ENCODE measurements at places on chromosomes 16 and 17. TPM values are rescaled to one million over a fixed set of nuclear protein-coding genes. Genes with fewer than 3 reads are reported as not detected.

TAC4 gene
- not detected for total RNA-seq

GDPD3 gene
- total RNA-seq: 3.2 TPM

- DNase-seq: no peak
Observed at GRCh38 chr16:30470170-30470512, 2.4 kb upstream of the ITGAL start.

DNA sequence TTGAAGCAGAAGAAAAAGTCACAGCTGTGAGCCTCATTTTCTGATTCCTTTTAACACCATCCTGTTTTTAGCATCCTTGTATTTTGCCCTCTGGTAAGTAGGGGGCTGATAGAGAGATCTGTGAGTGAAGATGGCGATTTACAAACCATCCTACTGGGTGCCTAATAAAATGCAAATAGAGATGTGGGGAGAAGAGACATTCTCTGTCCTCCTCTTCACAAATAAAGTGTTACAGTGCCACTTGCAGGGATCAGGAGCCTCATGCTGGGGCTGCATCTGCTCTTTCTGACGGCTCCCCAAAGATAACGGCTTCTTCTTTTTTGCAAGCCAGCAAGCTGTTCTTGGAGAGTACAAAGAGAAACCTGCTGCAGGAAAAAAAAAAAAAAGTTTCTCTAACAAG is 418.6 kb downstream of the TOX3 start:
- DNase-seq: no peak

DNA sequence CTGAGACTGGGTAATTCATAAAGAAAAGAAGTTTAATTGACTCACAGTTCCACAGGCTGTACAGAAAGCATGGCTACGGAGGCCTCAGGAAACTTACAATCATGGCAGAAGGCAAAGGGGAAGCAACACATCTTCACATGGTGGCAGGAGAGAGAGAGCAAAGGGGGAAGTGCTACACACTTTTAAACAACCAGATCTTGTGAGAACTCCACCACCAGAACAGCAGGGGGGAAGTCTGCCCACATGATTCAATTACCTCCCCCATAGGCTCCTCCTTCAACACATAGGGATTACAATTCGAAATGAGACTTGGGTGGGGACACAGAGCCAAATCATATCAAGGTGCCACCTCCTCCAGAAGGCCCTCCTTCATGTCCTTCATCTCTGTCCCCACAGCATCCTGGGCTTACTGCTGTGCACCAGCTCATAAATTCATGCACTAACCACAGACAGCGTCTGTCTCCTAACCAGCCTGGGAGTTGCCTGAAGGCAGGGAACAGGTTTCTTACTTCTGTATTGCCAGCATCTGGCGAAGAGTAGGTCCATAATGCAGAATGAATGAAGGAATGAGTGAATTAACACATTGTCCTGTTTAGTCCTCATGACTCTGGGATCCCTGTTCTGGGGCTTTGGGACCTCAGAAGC is 74.4 kb downstream of the WSB1 start:
- no peak for DNase-seq

GRCh38 chr17:65037157-65037556 is 19.4 kb downstream of the GNA13 start:
- DNase-seq: no peak

ABAT gene
- 2.1 TPM for total RNA-seq

C17orf67 gene
- 1.8 TPM for total RNA-seq

GRCh38 chr16:50037662-50038220 is 12.7 kb downstream of the CNEP1R1 start:
- no peak for DNase-seq

DNA sequence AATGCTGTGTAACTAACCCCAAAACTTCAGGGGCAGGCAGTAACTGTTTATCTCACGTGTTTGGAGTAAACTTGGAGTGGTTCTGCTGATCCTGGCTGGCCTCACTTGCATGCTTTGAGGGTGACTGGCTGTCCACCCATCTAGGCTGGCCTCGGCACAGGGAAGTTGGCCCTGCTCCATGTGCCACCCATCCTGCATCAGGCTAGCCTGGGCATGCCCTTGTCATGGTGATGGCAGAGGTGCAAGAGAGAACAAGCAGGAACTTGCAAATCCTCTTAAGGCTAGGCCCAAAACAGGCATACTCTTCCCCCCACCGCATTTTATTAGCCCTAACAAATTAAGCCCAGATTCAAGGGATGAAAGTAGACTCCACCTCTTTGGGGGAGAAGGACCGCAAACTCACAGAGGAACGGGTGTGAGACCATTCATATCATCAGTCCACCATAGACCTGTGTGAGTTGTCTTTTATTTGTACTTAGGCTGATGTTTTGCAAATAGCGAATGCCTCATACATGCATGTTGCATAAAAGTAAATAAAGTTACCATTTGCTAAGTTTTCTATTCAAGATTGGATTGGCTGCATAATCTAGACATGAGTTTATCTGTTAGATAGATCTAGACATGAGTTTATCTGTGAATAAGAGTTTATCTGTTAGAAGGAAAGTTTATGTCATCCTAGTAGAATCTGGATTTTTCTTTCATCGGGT is 221.0 kb downstream of the CCDC182 start:
- DNase-seq: no peak

DNA sequence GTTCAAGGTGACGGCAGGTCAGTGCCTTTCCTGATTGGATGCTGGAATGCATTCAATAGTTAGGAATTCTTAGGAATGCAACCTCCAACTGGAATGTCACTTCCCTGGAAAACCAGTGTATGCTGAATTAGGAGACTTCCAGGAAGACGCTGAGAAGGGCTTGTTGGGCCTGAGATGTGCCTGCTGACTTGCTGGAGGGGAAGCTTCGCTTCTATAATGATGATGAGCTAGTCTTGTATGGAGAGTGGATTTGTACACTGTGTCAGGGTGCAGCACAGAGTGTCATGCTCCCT is 45.6 kb downstream of the SMPD3 start:
- peak; percentile 20 for DNase-seq

DNA sequence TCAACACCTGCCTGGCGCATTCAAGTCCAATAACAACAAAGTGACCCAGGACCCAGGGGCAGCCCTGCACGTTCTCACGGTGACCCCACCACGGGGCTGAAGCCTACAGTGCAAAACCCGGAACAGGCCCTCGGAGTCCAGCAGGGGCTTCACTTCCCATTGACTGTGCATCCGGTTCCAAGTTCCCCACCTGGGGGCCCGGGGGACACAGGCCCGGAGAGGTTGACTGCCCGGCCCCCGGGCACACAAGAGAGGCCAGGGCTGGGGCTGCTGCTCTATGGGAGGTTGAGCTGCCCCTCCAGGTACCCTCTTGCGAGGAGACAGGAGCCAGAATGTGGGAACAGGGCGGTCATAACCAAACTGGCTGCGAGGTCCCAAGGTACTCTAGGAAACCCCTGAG is 31.3 kb downstream of the ENGASE start:
- DNase-seq: no peak

HSF4 gene
- 15.7 TPM for total RNA-seq

KRT222 gene
- not detected for total RNA-seq

DNA sequence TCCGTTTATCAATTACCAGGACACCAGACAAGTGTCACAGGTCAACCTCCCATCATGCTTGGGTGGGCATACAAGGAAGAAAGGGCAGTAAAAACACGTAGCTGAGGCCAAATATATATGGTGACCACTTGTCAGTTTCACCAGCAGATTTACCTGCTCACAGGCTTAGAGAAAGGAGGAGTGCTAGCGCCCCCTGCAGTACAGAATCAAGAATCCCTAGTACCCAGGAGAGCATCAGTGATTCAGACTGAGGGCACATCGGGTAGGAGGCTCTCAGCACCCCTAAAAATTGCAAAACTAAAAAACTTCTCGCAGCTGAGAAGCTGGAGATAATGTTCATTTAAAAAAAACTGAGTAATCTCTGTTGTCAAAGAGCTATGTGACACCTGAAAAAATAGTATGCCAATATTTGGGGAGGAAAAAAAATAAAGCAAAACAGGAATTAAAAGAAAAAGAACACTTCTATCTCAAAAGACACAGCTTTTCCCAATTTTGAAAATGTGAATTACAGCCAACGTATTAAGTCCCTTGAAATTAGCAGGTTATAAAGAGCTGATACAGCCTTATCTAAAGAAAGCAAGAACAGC is 21.2 kb upstream of the MON1B start:
- no peak for DNase-seq

RCVRN gene
- not detected for total RNA-seq

DNA sequence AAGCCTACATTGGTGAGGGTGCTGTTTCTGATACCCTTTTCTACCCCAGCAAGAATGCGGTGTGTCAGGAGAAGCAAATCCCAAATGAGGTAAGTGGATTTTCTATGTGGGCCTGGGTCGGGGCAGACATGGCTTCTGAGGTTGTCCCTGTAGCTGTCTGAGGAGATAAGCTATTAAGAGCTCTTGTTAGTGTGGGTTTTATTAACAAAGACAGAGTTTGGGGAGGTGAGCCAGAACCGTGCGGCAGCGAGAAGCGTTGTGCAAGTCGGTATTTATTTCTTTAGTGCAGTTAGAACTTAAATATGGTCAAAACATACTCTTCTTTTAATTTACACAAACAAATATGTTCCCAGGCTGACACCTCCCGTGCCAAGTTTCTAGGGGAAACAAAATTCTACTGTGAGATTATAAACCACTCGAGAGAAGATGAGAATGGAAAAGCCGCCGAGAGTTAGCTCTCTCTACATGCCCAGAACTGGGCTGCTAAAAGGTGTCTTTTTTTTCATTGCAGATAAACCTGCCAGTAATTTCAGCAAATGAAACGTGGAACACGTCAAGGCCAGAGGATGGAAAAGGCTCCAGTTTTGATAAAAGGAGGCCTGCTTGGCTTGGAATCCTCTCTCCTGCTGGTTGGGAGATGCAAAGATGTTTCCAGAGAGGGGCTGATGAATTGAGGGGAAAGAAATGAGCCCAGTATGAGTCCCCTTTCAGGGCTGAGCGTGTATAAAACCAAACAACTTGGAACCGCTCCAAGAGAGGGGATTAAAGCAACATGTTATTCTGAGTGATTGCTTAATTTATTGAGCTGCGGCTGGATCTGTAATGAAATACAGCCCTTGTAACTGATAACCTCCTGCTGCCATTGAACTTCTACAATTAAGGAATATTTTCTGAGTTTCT is 254.6 kb downstream of the MRTFB start:
- no peak for DNase-seq

NXN gene
- total RNA-seq: 86.4 TPM

GRCh38 chr17:56549501-56549900 is 44.0 kb upstream of the NOG start:
- DNase-seq: no peak

DNA sequence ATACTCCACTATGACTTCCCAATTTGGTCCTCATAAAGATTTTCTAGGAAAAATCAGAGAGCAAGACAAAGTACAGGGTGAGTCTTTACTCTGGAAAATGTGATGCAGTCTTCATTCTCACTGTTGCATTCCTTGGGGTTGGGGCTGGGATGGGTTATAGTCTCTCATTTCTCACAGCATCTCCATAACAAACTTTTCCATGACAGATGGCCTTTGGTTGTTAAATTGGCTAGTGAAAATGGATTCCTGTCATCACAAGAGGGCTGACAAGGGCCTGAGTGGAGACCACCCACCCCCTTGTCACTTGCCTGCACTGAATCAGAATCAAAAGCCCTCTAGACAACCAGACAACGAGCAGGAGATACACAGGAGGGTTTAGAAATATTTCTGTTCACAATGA is 174.6 kb downstream of the AATF start:
- no peak for DNase-seq

GRCh38 chr16:73095885-73096421 is 48.0 kb upstream of the ZFHX3 start:
- DNase-seq: no peak

CSH2 gene
- not detected for total RNA-seq

All from chondrocyte (in vitro differentiated cells).